ENCODE measurements at places on chromosomes 3 and 15.

GRCh38 chr15:52097180-52097579 lies 15.4 kb downstream of the BCL2L10 start:
- no peak for DNase-seq

- DNase-seq, result no peak
Observed at GRCh38 chr15:35019404-35020327, 31.6 kb upstream of the ZNF770 start.

GRCh38 chr3:183489455-183490210 lies 61.2 kb upstream of the MCF2L2 start:
- DNase-seq, result no peak

GRCh38 chr3:141411251-141411771 lies 43.0 kb downstream of the ZBTB38 start:
- no peak for DNase-seq

DNA sequence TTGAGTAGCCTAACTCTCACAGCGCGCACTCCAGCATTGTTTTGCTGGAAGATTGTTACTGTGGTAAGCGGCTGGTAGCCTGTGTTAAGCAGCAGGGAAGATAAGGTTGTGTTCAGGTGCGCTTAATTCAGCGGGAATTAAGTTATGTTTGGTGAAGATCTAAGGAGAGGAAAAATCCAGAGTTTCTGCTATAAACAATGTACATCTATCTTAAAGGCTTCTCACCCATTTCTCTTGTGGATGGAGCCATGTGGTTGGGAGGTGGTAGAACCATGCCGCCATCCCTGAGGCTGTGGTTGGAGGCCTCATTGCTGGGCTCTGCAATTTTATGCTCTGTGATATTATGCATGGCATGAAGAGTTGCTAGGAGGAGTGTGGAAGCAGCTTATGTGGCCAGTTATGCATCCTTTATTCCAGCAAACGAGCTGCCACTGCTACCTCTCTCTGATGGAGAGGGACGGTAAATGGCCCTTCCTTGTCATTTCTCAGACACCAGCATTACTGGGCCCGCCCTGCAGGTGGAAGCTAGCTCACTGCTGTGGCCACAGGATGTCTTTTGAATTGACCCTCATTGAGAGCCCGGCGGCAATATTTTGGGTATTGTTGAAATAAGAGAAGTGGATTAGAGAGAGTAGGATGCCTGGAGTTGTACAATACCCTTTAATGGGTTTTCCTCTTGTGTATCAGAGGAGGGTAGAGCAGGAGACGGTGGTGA lies 1.3 kb downstream of the MINAR1 start:
- no peak for DNase-seq

DNA sequence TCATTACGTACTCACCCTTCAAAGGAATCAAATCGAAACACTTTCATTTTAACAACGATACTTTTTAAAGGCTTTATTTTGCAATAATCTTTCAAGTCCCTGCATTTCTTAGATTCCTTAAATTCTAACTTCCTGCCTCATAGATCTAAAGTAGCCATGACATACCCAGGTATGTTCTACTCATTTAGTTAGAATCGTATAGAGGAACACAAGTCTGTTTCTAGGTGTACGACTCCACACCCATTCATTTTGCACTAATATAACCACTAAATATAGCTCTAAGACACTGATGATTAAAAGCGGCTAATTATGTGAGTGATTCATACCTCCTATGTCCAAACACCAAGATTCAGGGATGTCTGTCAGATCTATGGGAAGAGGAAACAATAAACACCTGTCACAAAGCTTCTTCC lies 1.3 kb downstream of the ATP13A3 start:
- no peak for DNase-seq

GRCh38 chr3:8635631-8636030 lies 9.0 kb downstream of the SSUH2 start:
- no peak for DNase-seq

DNA sequence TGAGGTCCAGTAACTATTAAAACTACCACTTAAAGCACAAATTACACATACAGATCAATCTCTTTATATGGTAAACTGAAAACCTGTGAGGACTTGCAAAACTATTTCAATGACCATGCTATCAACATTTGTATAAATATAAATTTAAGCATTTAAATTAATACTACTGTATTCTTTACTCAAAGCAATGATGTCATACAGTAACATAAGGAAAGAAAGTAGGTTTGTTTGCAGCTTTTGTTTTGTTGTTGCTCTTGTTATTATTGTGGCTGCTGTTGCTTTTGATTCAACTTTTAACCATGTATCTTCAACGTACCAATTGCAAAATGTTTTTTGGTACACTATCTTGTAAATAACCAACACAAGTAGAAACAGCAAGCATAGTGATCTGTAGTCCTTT lies 22.0 kb downstream of the CBLB start:
- no peak for DNase-seq

DNA sequence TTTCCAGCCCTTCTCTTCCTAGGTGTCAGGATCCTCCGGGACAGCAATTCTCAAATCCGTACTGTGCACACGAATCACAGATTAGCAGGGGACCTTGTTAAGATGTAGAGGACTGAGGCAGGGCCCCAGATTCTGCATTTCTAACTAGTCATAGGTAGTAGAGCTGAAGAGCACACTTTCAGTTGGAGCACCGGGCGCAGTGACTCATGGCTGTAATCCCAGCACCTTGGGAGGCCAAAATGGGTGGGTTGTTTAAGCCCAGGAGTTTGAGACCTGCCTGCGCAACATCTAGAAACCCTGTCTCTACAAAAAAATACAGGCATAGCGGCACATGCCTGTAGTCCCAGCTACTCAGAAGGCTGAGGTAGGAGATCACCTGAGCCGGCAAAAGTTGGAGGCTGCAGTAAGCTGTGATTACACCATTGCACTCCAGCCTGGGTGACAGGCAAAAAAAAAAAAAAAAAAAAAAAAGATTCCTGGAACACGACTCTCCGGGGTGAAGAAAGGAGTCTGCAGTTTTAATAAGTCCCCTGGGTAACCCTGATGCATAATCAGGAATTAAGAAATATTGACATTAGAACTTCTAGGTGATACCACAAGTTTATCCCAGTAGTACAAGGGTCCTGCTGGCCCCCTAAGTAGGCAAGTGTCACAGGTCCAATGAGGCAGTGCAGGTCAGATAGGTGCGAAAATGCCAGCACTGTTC lies 21.4 kb upstream of the IGDCC3 start:
- DNase-seq, result no peak

GRCh38 chr15:32030795-32031194 lies 480 bp downstream of the CHRNA7 start:
- DNase-seq, result no peak

DNA sequence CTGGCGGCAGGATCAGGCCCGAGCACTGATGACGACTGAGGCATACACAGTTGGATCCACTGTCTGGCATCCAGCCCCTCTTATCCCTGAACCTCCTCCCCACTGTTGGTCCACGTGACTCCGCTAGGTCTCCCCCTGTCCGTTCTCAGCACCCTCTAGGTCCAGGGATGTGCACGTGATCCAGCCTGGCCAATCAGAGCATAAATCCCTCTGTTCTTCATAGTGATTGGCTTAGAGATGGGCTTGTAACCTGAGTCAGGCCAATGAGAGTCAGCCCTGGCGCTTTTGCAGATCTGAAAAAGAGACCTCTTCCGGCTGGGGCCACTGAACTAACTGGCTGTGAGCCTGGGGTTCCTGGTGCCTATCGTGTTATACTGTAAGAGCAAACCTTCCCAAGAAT lies 20.5 kb upstream of the IQSEC1 start:
- DNase-seq, result no peak

DNA sequence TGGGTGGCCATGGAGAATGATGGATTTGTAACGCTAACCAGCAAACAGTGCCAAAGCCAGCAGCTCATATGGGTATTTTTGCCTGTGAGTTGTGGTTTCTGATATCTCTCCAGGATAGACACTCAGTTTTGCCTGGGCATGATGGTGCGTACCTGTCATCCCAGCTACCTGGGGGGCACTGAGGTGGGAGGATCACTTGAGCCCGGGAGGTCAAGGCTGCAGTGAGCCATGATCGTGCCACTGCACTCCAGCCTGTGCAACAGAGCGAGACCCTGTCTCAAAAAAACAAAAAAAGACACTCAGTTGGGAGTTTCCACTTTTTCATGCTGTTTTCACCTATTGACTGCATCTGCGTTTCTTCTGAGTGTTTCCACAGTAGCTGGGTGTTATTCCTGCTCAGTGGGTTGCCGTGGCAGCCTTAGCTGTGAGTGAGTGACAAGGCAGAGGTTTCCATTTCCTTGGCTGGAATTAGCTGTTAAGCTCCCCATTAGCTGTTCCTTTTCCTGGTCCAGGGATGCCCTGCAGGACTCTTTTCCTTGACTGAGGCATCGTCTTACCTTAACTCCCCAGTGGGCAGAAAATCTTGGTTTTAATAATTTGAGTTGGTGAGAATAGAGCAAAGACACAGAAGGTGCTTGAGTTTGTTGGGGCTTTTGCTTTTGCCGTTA lies 14.2 kb upstream of the RPP14 start:
- DNase-seq, result no peak

- DNase-seq, result no peak
Observed at GRCh38 chr3:71050538-71051258, 532.8 kb downstream of the FOXP1 start.

DNA sequence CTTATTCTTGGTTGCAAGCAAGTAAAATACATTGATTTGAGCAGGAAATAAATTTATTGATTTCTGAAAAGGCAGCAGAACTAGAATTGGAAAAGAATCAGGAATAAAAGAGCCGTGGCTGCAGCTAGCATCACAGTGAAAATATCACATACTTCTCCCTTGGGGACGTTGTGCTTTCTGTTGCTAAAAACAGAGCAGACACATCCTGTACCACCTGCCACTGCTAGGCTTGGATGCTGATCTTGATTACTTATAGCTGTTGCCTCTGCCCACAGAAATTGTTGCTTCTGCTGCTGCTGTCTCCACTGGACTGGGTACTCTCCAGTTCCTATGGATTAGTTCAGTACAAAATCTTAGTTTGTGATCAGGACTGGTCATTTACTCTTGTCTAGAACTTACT lies 283.8 kb downstream of the C3orf38 start:
- no peak for DNase-seq

DNA sequence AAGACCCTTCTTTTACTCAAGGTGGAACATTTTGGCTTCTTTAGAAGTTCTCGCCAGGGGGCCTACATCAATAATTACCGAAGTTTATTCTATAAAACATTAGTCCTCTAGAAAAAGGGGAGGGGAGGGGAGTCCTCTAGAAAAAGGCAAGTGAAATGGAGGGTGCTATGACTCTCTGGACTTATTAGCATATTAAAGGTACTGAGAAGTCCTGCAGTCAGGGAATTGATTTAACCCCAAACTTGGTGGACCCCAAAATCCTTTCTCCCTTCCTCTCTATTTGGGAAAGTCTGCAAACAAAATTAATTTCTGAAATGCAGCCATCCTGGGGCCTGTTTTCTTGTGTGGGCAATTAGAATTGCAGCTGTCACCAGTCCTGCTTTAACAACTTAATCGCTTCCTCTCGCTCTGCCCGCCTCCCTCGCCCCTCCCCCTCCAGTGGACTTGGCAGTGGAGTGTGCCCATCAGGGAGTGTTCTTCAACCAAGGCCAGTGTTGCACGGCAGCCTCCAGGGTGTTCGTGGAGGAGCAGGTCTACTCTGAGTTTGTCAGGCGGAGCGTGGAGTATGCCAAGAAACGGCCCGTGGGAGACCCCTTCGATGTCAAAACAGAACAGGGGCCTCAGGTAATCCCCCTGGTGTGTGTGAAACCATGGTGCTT lies 18.9 kb upstream of the LRRK1 start:
- DNase-seq, result no peak
